Natural killer cell (primary cell): ENCODE measurements at places on chromosomes 11 and 22. TPM values are rescaled to one million over a fixed set of nuclear protein-coding genes. Genes with fewer than 3 reads are reported as not detected.

KREMEN1 gene
- total RNA-seq: 0.23 TPM

SLC17A6 gene
- not detected for total RNA-seq

ALKBH8 gene
- total RNA-seq: 11.8 TPM

GNAZ gene
- 7.5 TPM for total RNA-seq

- no peaks in the 10 kb centered on the region for H3K27me3 ChIP-seq
- no peak for DNase-seq
- no peak overlapping the region for H3K27ac ChIP-seq
- H3K36me3 ChIP-seq: peaks cover 7% of the 10 kb centered on the region
- H3K4me1 ChIP-seq: no peaks in the 10 kb centered on the region
Observed at GRCh38 chr22:46828323-46828900, 66.0 kb downstream of the TBC1D22A start.

DNA sequence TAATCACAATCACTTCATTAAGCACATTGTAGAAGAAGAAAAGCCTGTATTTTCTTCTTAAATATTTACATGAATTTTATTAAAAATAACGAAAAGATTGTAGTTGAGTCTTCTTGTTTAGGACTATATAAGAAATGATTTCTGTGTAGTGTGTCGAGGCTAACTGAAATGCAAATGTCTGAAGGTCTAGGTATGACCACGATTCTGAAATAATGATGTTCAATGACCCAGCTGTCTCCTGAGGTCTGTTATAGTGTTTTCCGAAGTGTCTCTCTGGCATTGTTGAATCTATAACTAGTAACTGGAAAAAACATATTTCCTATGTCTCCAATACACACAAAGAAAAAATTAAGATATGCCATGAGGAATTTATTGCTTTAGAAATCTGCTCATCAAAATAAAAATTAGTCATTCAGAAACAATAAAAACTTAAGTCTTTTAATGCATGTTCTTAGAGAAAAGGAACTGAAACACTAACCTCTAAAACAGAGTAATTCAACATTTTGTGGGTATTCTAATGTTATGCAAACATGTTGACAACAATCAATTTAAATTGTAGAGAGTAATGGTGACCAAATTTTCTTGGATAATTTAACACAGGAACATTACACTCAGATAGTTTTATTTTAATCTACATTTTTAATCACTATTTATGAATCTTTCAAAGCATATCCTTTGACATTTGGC lies 55.0 kb downstream of the CASP12 start:
- DNase-seq: no peak
- no peak overlapping the region for H3K4me3 ChIP-seq
- H3K27ac ChIP-seq: no peak overlapping the region

- peak overlapping the region; percentile 20 for H3K4me3 ChIP-seq
- peaks cover 30% of the 10 kb centered on the region for H3K27me3 ChIP-seq
- DNase-seq: peak; percentile 85
- no peaks in the 10 kb centered on the region for H3K36me3 ChIP-seq
- no peak overlapping the region for H3K27ac ChIP-seq
- H3K4me1 ChIP-seq: peaks cover 17% of the 10 kb centered on the region
Observed at GRCh38 chr22:19717691-19718455, 3.6 kb downstream of the SEPTIN5 start.

DNA sequence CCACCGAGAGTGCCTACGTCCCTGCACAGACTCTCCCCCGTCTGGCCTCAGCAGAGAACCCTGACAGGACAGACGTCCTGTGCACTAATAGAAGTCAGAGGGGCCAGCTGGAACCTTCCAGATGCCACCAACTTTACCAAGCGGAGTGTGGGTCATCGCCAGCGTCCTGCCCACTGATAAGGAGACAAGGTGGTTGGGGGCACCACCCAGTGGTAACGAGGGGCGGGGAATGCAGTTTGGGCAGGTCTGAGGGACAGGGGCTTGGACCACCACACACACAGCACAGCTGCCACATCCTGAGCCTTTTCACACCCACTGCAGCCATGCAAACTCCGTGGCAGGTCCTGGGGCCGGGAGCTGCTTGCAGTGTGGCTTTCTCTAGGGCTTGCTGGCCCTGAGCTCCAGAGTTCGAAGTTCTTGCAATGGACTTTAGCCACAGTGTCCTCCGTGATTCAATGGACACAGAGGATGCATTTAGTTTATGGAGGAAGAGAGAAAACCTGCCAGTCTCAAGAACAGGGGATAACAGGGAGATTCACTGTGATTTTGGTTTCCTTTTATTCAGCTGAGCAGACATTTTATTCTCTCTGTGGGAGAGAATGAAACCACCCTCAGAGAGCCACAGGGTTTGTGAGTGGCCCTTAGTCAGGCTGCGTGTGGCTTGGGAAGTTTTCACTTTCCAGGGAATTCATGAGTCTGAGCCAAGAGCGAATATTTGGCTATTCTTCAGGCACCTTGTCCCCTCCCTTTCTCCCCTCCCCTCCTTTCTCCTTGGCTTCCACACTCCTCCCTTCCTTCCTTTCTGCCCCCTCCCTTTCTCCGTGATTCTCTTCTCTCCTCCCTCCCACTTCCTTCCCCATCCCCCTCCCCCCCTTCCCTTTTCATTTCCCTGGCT lies 13.1 kb downstream of the MRGPRG start:
- DNase-seq: peak; percentile 37
- H3K36me3 ChIP-seq: no peaks in the 10 kb centered on the region
- H3K4me3 ChIP-seq: no peak overlapping the region
- H3K27ac ChIP-seq: peak overlapping the region; percentile 15

GRCh38 chr11:1438261-1438966 lies 48.2 kb downstream of the MOB2 start:
- H3K36me3 ChIP-seq: no peaks in the 10 kb centered on the region
- H3K27me3 ChIP-seq: no peaks in the 10 kb centered on the region
- no peak overlapping the region for H3K4me3 ChIP-seq
- DNase-seq: no peak

DNA sequence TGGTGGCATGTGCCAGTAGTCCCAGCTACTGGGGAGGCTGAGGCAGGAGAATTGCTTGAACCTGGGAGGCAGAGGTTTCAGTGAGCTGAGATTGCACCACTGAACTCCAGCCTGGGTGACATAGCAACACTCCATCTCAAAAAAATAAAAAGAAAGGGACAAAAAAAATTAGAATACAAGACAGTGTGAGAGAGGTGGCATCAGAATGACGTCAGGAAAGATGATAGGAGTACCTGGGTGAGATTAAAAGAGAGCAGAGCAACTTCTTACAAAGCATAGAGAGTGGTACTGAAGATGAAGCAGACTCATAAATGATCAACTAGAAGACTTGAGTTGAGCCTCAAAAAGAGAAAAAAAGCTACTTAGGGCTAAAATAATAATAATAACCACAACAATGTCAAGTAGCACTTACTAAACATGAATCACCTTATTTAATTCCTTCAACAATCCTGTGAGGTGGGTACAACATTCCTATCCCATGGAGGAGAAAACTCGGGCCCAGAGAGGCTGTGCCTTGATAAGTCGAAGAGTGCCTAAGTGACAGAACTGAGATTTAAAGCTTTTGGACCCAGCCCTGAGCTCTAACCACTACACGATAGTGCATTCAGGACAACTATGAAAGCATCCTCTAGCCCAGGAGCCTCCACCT lies 5.2 kb upstream of the SLN start:
- no peak for DNase-seq
- no peaks in the 10 kb centered on the region for H3K4me1 ChIP-seq
- H3K36me3 ChIP-seq: no peaks in the 10 kb centered on the region

DNA sequence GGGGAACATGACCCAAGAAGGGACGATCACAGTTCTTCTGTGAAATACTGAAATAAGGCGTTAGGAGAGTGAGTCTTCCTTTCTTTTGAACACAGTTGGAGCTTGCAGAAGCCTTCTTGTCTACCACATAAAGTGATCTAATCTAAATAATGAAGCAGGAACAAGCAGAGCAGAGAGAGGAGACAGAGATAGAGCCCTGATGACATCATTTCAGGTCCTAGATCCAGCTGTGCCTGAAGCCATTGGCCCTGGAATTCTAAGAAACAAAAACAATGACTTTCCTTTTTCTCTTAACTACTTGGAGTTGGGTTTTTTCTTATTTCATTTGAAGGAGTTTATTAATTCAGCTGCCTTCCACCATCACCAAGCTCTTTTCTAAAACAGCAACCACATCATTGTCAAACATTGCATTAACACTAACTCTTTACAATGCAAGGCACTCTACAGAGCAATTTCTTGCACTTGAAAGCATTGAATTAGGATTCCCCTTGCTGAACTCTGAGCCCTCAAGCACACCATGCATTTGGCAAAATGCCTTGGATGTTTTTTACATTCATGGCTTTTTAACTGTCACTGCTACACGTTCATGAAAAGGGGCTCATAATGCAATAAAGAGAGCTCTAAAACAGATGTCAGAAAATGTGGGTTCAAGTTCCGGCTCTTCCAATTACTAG lies 117.2 kb upstream of the TIMP3 start:
- H3K4me1 ChIP-seq: no peaks in the 10 kb centered on the region
- H3K27me3 ChIP-seq: no peaks in the 10 kb centered on the region
- H3K27ac ChIP-seq: no peak overlapping the region

- H3K36me3 ChIP-seq: peaks cover 38% of the 10 kb centered on the region
- no peak for DNase-seq
- no peaks in the 10 kb centered on the region for H3K27me3 ChIP-seq
- no peak overlapping the region for H3K27ac ChIP-seq
- H3K4me1 ChIP-seq: peaks cover 5% of the 10 kb centered on the region
- no peak overlapping the region for H3K4me3 ChIP-seq
Observed at GRCh38 chr11:10498426-10499250, 42.3 kb downstream of the RNF141 start.

- no peak overlapping the region for H3K27ac ChIP-seq
- no peak for DNase-seq
- H3K4me3 ChIP-seq: no peak overlapping the region
- no peaks in the 10 kb centered on the region for H3K27me3 ChIP-seq
- H3K4me1 ChIP-seq: no peaks in the 10 kb centered on the region
Observed at GRCh38 chr11:69508974-69509373, 27.5 kb downstream of the LINC01488 start.

GRCh38 chr22:22944268-22944985 lies 56.8 kb downstream of the IGLL5 start:
- no peaks in the 10 kb centered on the region for H3K27me3 ChIP-seq
- H3K27ac ChIP-seq: no peak overlapping the region
- H3K4me1 ChIP-seq: peaks cover 22% of the 10 kb centered on the region
- H3K36me3 ChIP-seq: no peaks in the 10 kb centered on the region
- H3K4me3 ChIP-seq: no peak overlapping the region

- H3K27me3 ChIP-seq: no peaks in the 10 kb centered on the region
- no peak overlapping the region for H3K4me3 ChIP-seq
- H3K27ac ChIP-seq: no peak overlapping the region
- no peak for DNase-seq
- peaks cover 13% of the 10 kb centered on the region for H3K4me1 ChIP-seq
- no peaks in the 10 kb centered on the region for H3K36me3 ChIP-seq
Observed at GRCh38 chr11:73747762-73748161, 13.1 kb downstream of the RAB6A start.

GRCh38 chr22:30882184-30882717 lies 86.3 kb downstream of the MORC2 start:
- no peaks in the 10 kb centered on the region for H3K27me3 ChIP-seq
- no peak for DNase-seq
- no peak overlapping the region for H3K27ac ChIP-seq
- H3K4me1 ChIP-seq: no peaks in the 10 kb centered on the region
